GM06990 (cell line): ENCODE measurements at places on chromosomes 3 and 15.

DNA sequence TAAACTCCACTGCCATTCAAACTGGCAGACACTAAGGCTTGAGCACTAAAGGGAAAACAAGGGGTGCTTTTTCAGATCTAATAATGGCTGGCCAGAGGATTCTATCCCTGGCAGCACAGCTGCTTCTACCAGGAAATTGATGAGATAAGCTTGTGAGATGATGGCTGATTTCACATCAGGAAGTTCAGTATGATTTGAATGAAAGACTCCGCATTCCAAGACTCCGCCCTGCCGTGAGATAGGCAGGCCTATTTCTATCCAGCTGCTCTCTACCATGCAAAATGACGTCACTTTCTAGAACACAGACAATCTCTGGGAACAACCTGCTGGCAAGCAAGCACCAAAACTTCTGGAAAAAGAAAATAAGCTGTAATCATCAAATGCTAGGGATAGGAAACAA lies 171.8 kb downstream of the WDR76 start:
- no peak for DNase-seq

DNA sequence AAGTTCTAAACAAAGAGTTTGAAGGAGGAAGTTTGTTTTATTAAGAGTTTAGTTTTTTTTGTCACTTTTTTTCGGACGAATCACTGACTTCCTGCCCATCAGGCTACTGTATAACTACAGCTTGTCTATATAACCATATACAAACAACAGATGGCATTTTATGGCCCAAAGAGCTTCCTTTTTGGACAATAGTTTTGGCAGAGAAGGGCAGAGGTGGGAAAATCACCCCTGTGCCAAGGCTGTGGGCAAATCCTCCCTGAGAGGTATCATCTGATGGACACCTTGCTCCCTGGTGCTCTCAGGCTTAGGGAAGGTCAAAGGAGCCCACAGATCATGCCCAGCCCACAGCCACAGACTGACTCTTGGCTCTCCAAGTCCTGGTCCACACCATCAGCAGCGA lies 113.4 kb downstream of the OXNAD1 start:
- DNase-seq, result no peak

DNA sequence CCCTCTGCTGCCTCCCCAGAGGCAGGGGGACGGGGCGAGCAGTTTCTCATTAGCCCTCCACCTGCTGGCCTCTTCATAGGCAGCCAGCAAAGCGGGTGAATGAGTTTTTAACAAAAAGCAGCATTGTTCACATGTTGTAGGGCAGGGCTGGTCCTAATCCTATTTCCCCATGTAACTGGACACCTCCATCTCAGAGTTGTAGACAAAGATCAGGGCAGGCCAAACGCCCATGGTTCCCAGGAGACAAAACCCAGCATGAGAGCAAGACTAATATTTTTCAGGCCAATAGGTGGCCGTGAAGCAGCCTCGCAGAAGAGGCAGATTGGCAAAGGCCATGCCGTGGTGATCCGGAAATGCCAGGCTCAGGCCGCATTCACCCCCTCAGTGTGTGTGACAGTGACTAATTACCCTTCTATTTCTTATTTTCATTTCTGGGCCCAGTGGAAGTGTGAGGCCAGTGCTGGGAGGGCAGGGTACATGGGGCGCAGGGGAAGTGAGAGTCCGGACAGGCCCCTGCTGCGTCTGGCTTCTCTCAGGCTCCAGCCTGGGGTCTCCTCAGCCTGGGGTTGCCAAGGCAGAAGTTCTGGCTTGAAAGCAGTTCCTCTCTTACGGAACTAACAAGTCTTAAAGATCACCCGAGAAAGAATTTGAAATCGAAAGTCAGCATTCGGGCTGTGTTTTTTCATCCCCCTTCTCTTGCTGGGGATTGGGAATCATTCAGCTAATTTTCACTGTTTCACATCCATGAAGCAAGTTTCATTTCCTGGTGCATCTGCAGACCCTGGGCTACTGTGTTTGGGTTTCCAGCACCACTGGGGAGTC lies 64.8 kb downstream of the BOC start:
- DNase-seq, result peak; percentile 69

- no peak for DNase-seq
Measured at GRCh38 chr3:87733671-87734367, 325.0 kb downstream of the CGGBP1 start.

- no peak for DNase-seq
Measured at GRCh38 chr3:153783106-153783505, 338.1 kb upstream of the ARHGEF26 start.

GRCh38 chr3:161766331-161766730 lies 269.7 kb downstream of the OTOL1 start:
- no peak for DNase-seq

DNA sequence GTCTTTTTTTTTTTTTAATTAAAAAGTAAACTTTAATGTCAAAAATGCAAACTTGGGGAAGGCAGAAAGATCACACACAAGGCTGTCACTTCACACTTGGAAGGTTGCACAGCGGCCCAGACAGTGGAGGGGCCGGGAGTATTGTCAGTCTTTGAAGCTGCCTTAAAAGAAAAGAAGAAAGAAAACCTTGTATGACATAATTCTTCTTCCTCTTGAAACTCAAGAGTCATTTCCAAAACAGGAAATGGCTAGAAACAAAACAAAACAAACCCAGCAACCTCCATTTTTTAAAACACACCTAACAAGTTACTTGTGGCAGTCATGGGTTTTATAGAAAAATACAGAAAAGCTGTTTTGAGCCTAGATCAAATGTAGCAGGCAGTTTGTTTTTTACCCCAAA lies 68.1 kb upstream of the MAGI1 start:
- DNase-seq, result no peak

- no peak for DNase-seq
Measured at GRCh38 chr15:90015749-90016148, 14.6 kb downstream of the ZNF710 start.

DNA sequence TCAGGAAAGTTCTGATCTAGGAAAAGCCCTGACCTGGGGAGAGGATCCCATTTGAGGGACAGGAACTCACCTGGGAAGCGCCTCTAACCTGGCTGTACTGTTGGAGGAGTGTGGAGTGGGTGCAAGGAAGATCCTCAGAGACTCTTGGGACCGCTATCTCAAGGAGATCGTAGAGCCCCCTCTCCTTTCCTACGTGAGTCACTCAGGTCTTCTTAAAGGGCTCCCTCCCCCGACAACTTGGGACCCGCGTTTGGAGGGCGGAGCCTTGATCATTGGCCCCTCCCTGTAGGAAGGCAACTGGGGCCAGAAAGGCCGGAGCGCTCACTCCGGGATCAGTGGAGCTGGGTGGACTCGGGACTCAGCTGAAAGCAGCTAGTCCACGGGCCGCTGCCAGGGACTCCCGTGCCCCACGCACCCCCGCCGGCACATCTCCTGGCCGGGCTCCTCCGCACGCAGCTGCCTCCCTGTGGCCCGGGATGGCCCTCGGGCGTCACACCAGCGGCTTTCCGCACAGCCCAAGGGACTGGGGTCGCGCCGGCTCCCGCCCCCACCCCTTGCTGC lies 520 bp downstream of the SLC26A6 start:
- DNase-seq, result peak; percentile 52

DNA sequence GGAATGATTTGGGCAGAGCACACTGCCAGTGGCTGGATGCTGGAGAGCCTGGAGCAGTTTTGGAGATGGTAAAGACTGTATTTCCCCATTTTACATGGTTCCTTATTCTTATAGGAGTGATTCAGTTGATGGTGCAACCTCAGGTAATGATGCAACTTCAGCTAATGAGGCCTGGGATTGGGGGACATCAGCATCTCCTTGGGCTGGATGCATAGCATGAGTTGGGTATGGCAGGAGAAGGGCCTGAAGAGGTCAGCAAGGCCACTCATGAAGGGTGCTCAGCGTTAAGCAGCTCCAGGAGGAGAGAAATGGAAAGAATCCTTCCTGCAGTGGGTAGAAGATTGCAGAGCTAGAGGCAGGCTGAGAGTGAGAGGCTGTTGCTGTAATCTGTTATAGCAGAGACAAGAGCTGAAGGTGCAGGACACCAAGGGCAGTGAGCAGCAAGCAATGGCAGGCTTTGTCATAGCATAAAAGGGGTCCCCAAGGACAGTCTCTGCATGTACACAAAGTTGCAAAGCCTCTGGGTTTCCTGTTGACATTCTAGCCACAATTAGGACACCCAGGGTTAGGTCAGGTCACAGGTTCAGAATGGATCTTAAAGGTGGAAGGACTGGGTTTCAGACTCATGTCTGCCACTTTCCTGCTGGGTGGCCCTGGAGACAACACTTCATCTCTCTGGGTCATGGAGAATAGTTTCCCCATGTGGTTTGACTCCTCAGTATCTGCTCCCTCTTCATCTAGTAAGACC lies 29.5 kb upstream of the SNRK start:
- no peak for DNase-seq

DNA sequence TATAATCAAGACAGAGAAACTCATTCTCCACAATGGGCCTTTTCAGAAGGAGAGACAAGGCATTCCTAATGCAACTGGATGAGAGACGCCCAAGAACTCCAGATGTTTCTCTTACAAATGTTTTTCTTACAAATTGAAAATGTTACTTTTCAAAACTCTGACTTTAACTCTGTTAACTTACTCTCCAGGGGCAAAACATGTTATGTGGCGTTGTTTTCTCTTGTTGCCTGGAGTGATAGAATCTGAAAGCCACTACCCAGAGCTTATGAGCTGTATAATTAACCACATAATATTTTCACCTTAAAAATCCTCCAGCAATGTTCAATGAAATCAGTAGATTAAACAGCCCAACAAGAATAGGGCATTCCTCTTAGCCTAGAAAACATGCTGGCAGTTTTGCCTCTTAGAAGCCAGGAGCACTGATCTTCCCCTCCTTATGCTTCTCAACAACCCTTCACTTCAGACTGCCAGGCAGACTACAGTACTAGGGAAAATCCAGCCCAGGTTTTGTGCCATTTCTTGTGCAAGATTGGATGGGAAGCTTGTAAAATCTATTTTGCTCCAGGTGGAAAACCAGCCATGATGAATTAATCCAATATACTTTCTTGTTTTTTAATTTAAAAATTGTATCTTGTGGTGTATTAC lies 186.7 kb upstream of the GADL1 start:
- DNase-seq, result no peak

DNA sequence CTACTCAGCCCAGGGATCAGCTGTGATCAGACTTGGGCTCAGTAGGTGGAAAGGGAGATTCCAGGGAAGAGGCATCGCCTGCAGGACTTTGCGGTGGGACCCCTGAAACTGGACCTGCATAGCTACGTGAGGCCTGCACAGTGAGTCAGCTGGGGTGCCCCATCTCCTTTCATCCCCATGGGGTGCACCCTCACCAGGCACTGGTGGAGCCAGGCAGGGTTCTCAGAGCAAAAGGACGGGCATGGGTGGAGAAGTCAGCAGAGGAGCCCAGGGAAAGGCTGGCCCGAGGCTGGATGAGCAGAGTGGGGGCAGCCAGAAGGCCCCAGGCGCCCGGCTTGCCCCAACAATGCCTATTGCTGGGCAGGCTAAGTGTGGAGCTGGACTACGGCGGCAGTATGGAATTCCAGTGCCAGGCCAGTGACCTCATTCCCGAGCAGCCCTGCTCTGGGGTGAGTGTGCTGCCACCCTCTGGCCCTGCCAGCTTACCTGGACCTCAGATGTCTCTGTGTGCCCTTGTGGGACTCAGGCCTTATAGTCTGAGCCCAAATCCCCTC lies 19.7 kb downstream of the ACAA1 start:
- no peak for DNase-seq

DNA sequence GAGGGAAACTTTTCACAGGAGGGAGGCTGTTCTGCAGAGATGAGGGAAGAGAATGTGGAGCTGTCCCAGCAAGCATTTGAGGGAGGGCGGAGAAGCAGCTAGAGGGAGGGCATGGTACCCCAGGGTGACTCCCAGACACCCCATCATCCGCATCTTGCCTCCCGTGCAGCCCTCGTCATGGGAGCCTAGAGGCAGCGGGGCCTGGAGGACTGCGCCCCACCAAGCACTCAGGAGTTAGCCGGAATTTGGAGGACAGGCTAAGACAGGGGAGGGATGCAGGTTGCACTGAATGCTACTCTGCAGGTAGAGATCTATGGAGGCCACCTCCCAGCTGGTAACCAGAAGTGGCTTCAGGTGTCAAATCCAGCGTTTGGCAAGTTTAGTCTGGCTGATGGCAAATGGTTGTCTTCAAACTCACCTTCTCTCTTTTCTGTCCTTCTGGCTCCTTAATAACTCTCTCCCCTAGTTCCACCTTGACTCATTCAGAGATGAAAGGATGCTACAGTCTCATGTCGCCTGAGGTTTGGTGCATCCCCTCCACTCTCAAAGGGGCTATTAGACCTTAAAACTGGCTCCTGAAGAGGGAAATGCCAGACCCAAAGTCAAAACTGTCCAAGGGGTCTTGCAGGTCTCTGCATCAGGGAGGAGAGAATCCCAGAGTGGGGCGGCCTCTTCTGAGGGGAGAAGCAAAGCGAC lies 155.9 kb upstream of the TLE3 start:
- DNase-seq, result no peak

GRCh38 chr15:58590236-58590635 lies 158.4 kb downstream of the LIPC start:
- DNase-seq, result no peak

GRCh38 chr3:124685481-124685880 lies 44.8 kb upstream of the UMPS start:
- DNase-seq, result peak; percentile 11

- no peak for DNase-seq
Measured at GRCh38 chr3:41120460-41120859, 78.8 kb upstream of the CTNNB1 start.

DNA sequence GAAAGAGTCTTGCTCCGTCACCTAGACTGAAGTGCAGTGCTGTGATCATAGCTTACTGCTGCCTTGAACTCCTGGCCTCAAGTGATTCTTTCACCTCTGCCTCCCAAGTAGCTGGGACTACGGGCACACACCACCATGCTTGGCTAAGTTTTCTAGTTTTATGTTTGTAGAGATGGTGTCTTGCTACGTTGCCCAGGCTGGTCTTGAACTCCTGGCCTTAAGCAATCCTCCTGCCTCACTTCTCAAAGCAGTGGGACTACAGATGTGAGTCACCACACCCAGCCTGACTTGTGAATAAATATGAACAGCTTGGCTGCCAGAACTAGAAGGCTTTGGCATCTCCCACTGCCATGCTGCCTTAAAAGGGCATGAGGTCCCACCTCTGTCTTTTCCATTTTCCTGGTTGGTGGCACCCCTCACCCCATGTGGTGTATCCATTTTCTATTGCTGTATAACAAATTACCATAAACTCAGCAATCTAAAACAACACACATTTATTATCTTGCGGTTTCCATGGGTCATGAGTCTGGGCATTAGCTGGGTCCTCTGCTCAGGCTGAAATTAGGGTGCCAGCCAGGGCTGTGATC lies 44.3 kb downstream of the PTPRG start:
- DNase-seq, result no peak
